ENCODE measurements at places on chromosomes 6 and 20. TPM values are rescaled to one million over a fixed set of nuclear protein-coding genes. Genes with fewer than 3 reads are reported as not detected.

- DNase-seq = no peak
These were observed 211.6 kb downstream of the THBS2 start for GRCh38 chr6:169042061-169042460.

- DNase-seq = peak; percentile 49
These were observed 287.6 kb downstream of the PHF3 start for GRCh38 chr6:63923139-63923739.

- DNase-seq = peak; percentile 89
These were observed 22.3 kb downstream of the ELOVL5 start for GRCh38 chr6:53326372-53327016.

DNA sequence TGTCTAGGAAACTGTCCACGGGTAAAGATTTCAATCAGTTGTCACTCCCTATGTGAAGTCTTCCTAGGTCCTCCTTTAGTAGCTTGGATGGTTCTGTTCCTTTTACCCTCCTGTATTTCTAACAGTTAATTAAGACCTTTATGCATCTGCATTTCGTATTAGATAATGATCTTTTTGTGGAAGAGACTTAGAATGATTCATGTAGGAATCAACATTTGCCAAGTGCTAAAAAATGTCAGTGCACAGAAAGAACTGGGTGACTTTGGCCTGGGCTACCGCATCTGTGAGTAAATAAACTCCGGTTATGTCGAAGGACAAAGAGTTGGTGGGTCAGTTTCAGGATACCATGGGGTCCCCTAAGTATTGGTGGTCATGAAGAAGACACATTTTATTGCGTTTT lies 918.0 kb downstream of the TFAP2A start:
- no peak for DNase-seq

DNA sequence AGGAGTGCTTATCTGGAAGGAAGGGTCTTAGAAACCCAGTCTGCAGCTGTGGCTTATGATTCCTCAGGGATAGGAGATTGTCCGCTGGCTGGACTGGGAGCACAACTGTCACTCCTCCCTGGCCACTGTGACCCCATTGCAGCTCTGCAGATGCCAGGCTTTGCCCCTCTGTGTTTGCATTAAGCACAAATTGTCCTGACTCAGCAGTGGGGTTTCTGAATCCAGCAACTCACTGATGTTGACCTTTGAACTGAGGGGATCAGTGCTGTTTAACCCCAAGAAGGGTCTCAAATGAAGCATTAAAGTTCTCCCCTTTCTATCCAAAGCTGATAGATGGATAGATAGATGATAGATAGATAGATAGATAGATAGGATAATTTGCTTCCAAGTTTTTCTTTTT lies 29.5 kb downstream of the DACT2 start:
- DNase-seq = no peak

DNA sequence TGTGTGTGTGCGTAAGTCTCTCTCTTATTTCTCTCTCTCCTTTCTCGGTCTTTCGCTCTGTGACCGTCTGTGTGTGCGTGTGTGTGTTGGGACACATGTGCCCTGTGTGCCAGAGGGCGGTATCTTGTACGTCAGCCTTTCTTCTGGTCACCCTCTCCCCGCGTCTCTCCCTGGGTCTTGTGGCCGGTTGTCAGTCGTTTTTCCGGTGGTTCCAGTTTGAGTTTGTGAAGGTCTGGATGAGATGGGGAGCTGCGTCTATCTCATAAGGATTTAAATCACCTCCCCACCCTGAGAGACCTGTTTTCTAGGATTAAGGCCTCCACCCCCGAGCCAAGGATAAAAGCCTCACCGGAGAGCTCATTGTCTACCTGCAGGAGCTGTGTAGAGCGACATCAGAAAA lies 295.5 kb upstream of the ZNF337 start:
- no peak for DNase-seq

- no peak for DNase-seq
These were observed 131.1 kb downstream of the UTRN start for GRCh38 chr6:144416244-144416643.

DNA sequence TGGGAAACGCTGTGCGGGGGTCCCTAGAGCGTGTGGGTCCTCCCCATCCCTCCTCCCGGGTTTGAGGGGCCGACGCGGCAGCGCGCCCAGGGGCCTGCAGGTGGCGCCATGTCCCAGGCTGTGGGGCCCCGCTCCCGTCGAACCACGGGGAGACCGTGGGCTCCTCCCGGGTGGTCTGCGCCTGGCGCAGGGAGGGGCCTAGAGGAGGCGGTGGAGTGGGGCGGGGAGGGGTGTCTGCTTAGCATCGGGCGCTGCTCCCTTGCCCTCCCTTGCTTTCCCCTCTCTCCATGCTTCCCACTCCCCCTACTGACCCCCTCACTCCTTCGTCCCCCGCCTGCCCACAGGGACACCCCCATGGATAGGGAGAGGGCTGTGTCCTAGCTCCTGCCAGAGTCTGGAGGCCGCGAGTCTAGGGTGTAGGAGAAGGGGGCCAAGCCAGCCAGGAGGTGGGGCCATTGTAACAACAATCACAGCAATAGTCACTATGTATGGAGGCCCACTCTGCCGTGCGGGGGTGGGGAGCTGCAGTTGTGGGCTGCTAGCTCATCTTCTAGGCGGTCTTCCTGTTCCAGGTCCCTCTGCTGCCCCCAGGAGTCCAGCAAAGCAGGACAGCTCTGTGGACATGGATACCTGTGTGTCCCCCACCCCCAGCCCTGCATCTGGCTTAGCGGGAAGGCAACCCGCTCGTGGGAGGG lies 51.7 kb downstream of the CHMP4B start:
- peak; percentile 65 for DNase-seq

- DNase-seq = no peak
These were observed 10.5 kb downstream of the IBTK start for GRCh38 chr6:82237013-82237412.

- DNase-seq = peak; percentile 90
These were observed 14.2 kb downstream of the SMPDL3A start for GRCh38 chr6:122803171-122803661.

DNA sequence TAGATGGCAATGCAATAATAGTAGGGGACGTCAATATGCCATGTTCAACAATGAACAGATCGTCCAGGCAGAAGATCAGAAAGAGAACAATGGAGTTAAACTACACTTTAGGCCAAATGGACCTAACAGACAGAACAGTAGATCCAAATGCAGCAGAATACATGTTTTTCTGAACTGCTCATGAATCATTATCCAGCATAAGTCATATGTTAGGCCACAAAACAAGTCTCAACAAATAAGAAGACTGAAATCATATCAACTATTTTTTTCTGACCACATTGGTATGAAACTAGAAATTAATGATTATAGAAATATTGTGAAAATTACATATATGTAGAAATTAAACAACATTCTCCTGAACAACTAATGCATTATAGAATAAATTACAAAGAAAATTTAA lies 10.2 kb upstream of the DEFB125 start:
- no peak for DNase-seq

DNA sequence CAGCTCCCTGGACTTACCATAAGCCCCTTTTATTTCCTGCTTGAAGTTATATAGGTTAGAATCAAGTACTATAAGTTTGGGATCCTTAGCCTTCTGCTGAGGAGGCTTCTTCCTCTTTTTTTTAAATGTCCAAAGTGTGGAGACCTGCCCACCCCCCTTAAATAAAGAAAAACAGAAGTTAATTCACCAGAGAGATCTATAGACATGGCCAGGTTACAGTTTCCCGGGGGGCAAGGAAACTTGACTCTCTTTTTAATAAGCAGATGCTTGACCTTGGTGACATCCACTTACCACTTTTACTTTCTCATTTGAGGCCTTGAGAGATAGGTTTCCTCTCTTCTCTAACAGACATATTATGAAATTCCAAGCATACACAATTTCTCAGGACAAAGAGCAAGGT lies 88.3 kb downstream of the BMP2 start:
- no peak for DNase-seq

DNA sequence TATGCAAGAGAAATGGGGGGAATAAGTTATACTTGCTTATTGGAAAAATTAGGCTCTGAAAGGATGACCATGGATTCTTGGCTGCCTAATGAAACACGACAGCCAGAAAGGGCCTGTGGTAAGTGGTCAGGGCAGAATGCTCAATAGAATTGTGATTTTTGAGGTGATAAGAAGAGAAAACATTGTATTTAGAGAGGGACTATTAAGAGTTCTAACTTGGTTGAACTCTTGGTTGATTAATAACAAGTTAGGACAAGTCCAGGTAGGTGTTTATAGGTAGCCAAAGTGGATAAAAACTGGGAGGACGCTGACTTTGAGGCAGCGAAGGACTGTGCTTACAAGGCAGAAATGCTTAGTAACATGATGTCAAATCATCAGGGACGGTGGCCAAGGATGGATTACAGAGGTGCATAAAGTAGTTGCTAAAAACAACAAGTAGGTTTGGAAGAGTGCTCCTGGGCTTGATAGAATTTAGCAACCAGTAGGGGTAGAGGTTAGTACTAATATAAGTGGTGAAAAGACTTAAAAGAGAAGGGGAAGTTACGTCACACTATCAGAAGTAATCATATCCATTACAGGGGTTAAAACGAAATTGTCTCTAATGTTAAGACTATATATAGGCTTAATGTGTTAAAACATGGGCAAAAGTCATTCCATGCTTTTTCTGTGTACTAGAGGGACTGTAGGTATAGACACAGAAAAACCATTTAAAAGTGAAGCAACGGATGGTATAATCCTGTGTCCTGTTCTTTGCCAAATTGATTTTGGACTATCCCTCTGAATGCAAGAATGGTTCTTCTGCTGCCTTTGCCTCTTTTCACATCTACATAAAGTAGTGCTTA lies 98.6 kb downstream of the EYA4 start:
- DNase-seq = no peak

DNA sequence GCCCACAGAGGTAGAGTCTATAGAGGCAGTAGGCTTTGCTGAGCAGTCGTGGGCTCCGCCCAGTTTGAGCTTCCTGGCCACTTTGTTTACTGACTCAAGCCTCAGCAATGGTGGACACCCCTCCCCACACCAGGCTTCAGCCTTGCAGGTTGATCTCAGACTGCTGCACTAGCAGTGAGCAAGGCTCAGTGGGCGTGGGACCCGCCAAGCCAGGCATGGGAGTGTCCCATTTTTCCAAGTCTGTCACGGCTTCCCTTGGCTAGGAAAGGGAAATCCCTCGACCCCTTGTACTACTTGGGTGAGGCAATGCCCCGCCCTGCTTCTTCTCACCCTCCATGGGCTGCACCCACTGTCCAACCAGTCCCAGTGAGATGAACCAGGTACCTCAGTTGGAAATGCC lies 135.3 kb upstream of the NT5E start:
- DNase-seq = no peak

- DNase-seq = no peak
These were observed 84.3 kb upstream of the PREP start for GRCh38 chr6:105487040-105487790.

DNA sequence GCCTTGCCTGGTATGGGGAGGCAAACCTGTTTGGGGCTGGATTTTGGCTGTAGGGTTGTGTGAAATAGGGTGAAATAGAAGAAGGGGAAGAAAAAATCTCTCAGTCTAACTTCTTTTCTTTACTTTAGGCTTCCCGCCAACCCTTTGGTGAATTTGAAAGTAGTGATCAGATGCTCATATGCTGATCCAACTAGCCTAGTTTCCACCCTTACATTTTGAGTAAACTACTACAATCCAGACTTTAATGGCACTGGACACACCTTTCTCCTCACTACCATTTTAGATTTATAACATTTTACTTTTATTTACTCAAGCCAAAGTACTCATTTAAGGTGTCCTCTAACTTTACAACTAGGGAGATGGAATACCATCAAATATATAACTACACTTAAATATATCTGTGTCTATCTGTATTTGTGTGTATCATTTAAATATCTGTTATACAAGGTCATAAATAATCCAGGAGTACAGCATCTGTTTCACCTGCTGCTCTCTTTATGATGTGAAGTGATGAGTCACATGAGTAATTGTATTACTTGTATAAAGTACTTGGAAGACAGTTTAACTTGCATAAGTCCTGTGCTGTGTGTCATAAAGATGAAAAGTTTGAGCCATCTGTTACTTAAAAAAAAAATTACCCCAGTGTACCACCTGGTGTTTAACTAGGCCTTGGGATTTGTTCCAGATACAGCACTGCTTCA lies 172.1 kb downstream of the CDKAL1 start:
- DNase-seq = no peak

Gene BMP2
- 8.2 TPM for total RNA-seq

Gene NTSR1
- total RNA-seq = 1.4 TPM
